Activated CD8-positive, alpha-beta memory T cell treated with anti-CD3 and anti-CD28 coated beads for 48 hours (primary cell): ENCODE measurements at places on chromosomes 5 and 9.

DNA sequence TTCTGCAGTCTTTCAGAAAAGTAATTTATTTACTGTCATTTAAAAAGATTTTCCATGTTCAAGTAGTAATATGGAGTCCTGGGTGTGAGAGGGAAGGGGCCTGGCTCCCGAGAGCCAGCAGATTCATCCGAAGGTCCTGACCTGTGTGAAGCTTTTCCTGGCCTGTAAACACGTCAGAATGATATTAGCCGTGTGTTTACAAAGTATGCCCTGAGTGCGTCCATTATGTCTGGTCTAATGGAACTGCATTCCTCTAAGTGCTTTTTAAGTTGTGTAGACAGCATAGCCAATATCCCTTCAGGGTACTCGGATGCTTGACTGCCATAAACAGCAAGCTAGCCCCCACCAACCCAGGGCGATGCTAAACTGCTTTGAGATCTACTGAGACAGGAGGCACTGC is 495.2 kb downstream of the AGTPBP1 start:
- DNase-seq = no peak

- DNase-seq = no peak
Measured at GRCh38 chr9:136456258-136456657, 16.6 kb upstream of the INPP5E start.

DNA sequence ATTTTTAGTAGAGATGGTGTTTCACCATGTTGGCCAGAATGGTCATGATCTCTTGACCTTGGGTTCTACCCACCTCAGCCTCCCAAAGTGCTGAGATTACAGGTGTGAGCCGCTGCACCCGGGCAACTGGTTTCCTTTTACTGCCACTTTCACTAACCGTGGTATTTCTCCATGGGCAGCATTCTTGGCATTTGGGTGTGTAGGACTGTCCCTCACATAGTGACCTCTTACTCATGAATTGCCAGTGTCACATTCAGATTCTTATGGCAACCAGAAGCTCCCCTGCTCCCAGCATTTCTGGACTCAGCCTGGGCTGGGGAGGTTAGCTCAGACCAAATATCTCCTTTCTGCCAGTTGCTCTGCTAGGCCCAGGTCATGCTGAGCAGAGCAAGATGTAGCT is 50.1 kb downstream of the FOXI1 start:
- DNase-seq = no peak

DNA sequence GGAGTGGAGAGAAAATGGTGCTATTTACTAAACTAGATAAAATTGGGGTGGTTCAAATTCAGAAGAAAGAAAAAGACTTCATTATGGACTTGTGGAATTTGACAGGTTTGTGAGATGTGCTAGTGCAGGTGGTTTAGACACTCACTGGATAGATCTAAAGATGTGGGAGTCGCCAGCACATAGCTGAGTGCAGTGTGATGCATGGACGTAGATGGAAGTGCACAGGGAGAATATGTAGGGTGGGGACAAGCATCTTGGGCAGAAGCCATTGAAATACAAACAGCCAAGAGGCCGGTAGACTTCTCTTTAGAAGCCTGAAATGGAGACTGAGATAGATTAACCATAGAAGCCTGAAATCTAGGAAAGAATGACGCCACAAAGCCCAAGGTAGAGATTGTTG is 10.7 kb downstream of the HAPLN1 start:
- no peak for DNase-seq

DNA sequence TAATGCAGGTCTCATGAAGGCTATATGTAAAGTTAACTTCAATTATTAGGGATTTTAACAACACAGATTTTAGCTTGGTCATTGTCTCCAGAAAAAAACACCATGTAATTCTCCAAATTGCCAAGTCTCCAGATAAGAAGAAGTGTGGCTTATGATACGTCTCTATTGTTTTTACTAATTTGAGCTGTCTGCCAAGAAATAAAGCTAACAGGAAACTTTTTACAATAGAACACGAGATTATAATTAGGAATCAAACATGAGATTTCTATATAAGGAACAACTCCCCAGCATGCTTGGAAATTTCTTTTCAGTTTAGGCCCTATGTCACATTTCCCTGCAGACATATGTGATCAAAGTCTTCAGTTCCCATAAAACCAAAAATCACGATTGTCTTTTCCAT is 142.7 kb downstream of the MCTP1 start:
- no peak for DNase-seq

DNA sequence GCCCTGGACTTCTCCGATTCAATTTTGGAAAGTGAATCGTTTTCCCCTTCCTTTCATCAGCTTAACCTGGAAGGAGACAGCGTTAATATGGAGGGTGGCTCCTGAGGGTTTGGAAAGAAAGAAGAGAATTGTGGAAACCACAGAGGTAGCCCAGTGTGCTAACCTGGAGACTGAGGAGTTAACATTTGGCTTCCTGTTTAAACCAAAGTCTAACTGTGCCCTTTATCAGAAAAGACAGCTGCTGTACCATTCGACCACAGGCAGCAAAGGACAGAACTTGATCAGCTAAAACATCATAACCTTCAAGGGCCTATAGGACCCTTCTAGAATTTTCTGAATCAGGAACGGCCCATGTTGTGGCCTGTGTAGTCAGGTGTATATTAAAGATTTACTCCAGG is 735 bp downstream of the IDNK start:
- DNase-seq = no peak

DNA sequence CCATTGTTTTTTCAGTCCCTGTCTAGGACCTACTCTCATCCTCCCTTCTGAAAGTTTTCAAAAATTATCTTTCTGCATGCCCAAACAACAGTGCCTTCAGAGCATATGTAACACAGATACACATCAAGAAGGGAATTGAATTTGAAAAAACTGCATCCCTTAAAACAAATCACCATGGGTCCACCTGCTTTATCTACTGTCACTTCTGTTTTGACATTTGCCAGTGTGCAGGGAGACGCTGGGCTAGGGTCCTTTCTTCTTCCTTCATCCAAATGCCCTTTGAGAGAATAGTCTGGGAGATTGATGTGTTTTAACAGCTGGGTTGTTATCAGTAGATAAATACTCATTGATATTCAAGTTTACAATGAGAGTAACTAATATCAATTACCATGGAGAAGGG is 1630.1 kb downstream of the MAT2B start:
- no peak for DNase-seq

- no peak for DNase-seq
Measured at GRCh38 chr9:92652461-92652860, 17.5 kb downstream of the IPPK start.

DNA sequence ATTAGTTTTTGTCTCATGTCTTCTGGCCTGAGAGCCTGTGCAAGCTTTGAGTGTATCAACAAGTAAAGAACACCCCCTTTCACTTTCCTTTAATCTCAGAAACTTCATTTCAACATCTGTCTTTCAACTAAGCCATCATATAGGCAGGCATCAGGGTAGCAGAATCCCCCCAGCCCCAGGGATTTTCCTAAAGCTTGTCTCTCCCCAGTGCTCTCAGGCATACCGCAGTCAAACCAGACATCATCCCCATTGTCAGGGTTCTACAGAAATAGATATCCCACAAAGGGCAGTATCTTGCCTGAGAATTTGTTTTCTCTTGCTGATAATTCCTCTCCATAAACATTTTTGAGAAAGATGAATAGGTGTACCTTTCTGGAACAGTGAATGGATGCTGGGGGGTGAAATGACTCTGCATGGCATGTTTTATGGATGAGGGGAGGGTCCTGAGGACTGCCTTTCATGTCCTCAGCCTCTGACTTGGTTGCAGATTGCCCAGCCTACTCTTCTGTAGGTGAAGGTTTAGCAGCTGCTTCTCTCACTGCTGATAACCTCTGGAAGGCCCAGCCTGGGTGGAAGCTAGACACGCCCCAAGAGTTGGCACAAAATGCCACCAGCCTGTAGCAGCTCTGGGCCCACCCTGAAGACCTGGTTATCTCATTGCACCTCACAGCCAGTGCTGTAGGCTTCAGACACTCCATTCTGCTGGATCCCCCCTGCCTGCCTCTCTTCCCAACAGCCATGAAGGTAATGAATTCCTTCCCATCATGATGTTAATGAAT is 20.5 kb upstream of the SHB start:
- no peak for DNase-seq

DNA sequence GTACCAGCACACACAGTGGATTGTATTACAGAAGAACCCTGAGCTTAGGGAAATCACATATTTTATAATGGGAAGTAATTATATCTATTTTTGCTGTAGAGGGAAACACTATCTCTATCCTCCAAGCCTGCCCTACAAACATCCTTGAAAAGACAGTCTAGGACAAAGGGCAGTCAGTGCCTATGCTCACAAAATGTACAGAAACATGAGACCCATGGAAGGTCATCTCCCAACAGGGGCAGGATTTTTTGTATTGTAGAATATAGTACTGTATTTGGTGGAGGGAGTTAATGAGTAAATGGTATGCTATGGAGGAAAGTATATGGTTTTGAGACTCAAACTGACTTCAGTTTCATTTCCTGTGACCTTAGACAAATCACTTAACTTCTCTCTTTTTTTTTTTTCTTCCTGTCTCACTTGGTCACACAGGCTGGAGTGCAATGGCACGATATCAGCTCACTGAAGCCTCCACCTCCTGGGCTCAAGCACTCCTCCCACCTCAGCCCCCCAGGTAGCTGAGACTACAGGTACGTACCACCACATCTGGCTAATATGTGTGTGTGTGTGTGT is 5.8 kb upstream of the RAB14 start:
- no peak for DNase-seq

DNA sequence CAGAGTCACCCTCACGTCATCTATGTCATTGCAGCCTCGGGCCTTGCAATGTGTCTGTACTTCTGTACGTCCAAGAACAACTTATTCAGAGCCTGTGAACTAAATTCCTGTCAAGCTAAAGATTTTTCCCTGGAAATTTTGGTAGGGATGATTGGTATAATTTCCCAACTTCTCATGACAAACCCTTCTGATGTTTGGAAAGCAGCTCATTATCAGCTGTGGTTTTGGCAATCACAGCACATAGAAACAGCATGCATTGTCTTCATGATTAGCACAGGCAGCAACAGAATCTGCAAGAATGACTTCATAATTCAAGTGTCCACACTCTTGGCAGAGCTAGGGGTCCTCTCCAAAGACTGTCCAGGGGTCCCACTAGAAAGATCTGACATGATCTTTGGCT is 49.5 kb downstream of the APBA1 start:
- DNase-seq = no peak

GRCh38 chr5:6827526-6828219 is 114.4 kb downstream of the TENT4A start:
- DNase-seq = no peak

GRCh38 chr9:38621434-38622287 is 1.3 kb upstream of the ANKRD18A start:
- peak; percentile 10 for DNase-seq

- no peak for DNase-seq
Measured at GRCh38 chr5:10990634-10991033, 229.6 kb upstream of the DAP start.

GRCh38 chr5:42163083-42163482 is 238.0 kb downstream of the FBXO4 start:
- DNase-seq = no peak

DNA sequence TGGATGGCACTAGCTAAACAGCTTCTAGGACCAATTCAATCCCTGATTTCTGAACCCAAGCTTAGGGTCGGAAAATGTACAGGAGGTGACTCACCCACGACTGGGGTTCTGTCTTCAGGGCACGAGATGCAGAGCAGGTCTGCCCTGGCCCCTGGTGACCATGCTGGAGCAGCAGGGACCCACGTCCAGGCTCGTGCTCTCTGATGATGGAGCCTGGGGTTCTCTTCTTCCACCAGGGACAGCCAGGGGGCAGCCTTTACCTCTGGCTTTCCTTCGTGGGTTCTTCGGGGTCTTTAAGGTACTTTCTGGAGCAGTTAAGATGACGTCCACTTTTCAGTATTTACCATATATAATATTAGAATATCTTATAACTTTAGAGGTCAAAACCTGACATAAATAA is 2.1 kb downstream of the CFAP77 start:
- no peak for DNase-seq
